ENCODE measurements at places on chromosomes 1 and 21.

- DNase-seq, result no peak
Measured at GRCh38 chr1:164561007-164561406, 2.0 kb downstream of the PBX1 start.

DNA sequence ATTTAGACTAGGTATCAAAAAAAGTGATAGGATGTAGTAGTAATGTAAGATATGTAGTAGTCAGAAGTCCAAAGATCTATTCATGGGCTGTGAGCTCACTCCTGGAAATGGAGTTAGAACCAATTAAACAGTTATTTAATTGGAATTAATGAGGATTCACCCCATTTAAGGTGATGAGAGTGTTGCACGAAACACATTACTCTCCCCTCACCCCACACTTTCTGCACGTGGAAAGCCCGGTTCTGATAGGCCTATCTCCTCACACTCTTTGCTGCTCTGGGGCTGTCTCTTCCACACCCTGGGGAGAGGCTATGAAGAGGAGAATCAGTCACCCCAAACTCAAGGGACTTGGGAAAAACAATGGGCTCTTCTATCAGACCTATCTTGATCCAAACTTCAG, 126.4 kb downstream of the HMGB4 start:
- DNase-seq, result no peak

DNA sequence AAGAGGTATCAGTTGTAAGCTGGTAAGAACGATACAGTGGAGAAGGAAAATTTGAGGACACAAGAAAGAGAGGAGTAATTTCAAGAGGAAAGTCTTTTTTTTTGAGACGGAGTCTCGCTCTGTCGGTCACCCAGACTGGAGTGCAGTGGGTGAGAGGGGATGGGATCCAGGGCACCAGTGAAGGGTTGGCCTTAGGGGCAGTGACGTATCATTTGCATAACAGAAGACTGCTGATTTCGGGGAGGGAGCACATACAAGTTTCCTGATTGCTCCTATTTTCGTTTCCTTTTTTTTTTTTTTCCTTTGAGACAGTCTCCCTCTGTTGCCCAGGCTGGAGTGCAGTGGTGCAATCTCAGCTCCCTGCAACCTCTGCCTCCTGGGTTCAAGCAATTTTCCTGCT, 4.2 kb downstream of the S100A13 start:
- DNase-seq, result no peak

- DNase-seq, result no peak
Measured at GRCh38 chr1:24481101-24481500, 21.5 kb upstream of the RCAN3 start.

DNA sequence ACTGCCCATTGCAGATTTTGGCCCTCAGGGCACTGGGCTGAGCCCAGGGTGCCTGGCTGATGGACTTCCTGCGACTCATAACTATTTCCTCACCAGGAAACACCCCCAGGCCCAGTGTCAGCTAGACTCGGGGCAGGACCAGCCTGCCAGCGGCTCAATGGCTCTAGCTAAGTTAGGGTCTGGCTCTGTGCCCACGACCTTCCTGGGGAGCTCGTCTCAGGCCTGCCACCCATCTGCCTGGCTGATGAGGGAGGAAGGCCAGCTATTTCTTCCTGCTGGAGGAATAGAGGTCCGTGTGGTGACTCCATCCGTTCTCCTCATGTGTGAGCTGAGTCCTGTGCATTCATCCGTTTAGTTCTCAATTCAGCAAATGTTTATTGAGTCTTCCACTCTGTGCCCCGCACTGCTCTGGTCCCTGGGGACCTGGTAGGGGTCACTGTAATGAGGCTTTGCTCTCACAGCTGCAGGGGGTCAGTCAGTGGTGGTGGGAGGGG, 44.5 kb downstream of the KIRREL1 start:
- no peak for DNase-seq

GRCh38 chr1:86154571-86155050, 2.0 kb downstream of the COL24A1 start:
- DNase-seq, result no peak

DNA sequence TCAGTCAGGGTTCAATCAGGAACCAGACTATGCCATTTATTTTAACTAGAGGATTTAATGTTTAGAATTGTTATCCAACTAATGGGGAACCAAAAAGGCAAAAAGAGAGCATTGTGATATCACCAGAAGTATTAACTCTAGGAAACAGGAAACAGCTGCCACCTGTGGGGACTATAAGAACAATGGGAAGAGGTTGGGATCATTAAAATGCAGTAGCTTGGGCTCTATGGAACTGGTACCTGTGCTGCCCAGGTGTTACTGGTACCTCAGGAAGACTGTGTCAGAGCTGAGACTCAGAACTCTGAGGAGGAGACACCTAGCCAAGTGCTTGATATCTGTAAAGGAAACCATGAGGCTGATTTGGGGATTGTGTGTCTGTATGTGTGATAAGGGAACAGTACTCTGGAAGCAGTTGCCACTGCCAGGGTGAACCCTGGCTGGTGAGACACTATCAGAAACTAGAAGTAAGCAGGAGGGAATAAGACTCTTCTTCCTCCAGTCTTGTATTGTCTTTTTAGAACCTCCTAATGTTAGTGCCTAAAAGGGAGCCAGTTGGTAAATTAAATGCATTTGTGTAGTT, 49.4 kb downstream of the MAN1A2 start:
- no peak for DNase-seq

DNA sequence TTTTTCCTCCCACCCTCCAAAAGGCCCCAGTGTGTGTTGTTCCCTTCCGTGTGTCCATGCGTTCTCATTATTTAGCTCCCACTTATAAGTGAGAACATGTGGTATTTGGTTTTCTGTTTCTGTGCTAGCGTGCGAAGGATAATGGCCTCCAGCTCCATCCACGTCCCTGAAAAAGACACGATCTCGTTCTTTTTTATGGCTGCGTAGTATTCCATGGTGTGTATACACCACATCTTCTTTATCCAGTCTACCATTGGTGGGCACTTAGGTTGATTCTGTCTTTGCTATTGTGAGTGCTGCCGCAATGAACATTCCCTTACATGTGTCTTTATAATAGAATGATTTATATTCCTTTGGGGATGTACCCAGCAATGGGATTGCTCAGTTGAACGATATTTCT, 177.8 kb downstream of the ETS2 start:
- DNase-seq, result no peak

GRCh38 chr1:179935909-179936496, 18.6 kb upstream of the CEP350 start:
- DNase-seq, result peak; percentile 20

- DNase-seq, result no peak
Measured at GRCh38 chr21:37064841-37065240, 8.0 kb downstream of the PIGP start.

- no peak for DNase-seq
Measured at GRCh38 chr1:165169028-165169427, 187.5 kb downstream of the LMX1A start.

GRCh38 chr1:100354971-100355394, 2.7 kb downstream of the CDC14A start:
- no peak for DNase-seq

- DNase-seq, result no peak
Measured at GRCh38 chr1:160844447-160845232, 18.0 kb downstream of the CD244 start.

GRCh38 chr1:37035014-37035691, 838 bp upstream of the GRIK3 start:
- DNase-seq, result peak; percentile 33

DNA sequence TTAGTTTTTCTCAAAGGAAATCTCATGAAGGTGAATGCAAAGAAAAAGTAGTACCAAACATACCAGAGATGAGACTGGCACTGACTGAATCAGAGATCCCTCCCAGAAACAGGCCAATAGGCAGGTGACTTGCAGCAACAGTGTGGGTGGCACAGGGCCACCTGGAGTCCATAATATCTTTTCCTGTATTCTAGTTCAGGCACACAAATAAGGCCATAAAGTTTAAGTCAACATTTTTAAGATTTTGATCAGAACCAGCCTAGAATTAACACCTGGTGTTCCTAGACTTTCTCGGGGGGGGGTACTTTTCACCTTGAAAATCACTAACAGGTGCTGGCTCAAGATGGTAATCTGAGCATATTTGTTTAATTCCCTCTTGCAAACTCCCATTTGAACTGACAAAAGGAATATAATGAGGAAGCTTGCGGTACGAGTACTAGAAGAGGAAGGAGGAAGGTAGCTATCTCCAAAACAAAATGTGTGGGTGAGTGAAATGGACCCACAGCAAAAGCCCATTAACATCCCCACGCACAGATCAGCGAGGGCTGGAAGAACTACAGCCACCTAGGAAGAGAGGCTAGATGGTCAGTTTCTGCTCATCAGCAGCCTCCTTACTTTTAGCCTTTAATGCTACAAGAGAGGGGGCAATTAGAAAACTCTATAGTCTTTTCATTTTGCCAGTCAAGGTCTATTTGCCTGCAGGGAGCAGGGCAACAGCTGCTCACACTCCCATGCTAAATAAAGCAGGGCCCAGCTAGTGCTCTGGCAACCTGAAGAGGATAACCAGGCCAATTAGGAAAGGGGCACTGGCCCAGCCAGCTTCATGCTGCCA, 18.9 kb downstream of the SDE2 start:
- DNase-seq, result no peak

DNA sequence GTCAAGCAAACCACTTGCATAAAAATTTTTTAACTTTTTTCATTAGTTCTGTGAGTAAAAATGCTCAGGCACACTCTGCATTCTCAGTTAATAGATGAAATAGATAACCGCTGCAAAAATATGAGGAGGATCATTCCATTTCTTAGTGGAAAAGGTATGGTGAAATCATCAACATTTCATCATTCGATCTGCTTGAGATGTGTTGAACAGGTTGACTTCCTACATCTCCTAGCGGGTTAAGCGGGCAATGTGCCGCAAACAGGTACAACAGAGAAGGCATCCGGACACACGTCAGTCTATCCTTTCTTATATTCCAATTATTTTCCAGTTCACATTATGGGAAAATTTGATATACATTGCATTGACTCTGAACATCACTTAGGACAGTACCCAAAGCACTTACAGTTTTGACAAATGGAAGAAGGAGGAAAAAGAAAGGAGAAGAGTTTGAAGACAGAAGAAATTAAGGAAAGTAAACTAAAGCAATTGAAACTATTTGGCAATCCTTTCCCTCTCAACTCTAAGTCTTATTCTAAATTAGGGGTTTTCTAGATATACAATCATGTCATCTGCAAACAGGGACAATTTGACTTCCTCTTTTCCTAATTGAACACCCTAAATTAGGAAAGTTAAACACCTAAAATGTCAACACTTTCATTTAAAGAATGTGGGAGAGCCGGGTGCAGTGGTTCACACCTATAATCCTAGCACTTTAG, 33.5 kb downstream of the NIBAN1 start:
- no peak for DNase-seq

DNA sequence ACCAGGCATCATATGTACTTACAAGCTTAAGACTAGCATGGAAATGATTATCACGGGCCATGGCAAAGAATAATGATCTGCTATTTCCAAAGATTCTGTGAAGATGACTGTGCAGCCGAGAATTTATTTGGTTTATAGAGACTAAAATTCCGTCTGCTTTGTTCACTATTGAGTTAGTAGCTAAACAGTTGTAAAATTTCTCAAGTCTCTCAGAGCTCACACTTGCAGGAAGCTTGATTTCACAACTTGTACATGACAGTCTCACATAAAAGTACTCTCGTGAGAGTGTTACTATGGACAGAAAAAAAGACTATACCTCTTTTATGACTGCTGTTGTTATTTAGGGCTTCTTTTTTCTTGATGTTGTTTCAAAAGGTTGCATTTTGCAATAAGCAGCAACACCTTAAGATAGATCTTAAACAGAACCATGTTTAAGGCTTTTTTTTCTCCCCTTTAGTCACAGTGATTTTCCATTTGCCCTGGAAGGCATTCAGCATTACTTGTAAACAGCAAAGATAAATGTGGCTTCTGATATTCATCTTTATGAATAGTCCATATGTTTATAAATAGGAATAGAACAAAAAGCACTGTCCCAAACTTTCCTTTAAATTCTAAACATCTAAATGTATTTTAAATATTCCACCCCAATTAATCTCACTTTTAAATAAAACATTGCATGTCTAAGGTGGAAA, 24.8 kb downstream of the ST6GALNAC5 start:
- no peak for DNase-seq

DNA sequence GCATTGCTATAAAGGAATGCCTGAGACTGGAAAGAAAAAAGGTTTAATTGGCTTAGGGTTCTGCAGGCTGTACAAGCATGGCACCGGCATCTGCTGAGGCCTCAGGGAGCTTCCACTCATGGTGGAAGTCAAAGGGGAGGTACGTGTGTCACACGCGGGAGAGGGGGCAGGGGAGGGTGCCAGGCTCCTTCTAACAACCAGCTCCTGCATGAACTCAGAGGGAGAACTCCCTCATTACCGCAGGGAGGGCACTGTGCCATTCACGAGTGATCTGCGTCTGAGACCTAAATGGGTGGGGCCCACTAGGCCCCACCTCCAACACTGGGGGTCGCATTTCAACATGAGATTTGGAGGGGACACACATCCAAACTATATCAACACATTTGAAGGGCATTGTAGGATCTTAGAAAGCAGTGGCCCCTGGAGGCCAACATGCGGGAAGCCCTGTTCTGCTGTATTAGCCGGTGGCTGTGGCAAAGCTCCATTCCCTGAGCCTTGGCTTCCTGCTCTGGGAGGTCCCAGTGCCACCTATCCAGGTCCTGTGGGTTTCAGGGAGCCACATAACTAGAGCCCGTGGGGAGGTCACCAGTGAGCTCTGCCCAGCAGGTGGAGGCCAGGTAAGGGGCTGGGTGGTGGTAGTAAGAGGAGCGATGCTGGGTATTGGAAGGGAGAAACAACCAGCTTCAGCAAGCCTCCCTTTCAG, 10.0 kb downstream of the WNT3A start:
- DNase-seq, result no peak

DNA sequence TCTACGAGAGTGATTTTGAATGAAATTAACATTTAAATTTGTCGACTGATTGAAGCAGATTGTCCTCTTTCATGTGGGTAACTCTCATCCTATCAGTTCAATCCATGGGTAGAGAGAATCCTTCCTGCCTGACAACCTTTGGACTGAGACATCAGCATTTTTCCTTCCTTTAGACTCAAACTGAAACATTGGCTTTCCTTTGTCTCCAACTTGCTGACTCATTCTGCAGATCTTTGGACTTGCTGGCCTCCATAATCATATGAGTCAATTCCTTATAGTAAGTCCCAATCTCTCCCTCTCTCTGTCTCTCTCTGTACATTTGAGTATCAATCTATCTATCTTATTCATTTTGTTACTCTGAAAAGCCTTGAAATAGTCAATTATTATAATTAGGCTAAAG, 416.7 kb downstream of the LRRIQ3 start:
- DNase-seq, result no peak

DNA sequence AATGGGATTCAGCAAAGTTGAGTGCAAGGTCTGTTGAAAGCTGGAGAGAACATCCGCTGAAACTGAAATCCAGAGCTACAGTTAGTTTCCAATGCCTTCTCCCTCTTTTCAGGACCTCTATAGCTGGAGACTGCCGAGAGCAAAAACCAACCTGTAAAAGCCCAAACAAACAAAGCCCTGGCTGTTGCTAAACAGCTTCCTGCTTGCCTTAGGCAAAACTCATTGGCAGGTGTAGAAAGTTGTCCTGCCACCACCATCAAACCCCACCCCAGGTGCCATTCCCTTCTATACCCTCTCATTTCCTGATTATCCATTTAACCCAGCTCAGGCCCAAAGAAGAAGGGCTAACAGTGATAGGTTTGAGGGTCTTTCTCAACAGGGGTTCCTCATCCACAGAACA, 24.7 kb downstream of the SCYL3 start:
- no peak for DNase-seq

Data from CMK (cell line).